Epithelial cell of umbilical artery (primary cell): ENCODE measurements at places on chromosomes 2 and 18. TPM values are rescaled to one million over a fixed set of nuclear protein-coding genes. Genes with fewer than 3 reads are reported as not detected.

Gene RESP18
- not detected in 2 replicates for total RNA-seq

Gene TMEM169
- total RNA-seq: not detected in 2 replicates

Gene DSC2
- total RNA-seq: under 0.01 and 0.32 TPM in 2 replicates

Gene FKBP7
- 25.4 and 25.7 TPM in 2 replicates for total RNA-seq

Gene EML6
- total RNA-seq: 0.32 and 1.4 TPM in 2 replicates

Gene DNMT3A
- 28.6 and 38.6 TPM in 2 replicates for total RNA-seq

Gene SDC1
- 0.97 and 1.1 TPM in 2 replicates for total RNA-seq

Gene BUB1
- 35.7 and 38.0 TPM in 2 replicates for total RNA-seq

Gene PARD3B
- 5.8 and 7.9 TPM in 2 replicates for total RNA-seq

Gene ASB18
- total RNA-seq: not detected in 2 replicates
